Stimulated activated CD4-positive, alpha-beta T cell treated with anti-CD3 and anti-CD28 coated beads, Interleukin-4, amount 100 ng/mL, for 48 hours (primary cell): ENCODE measurements at places on chromosomes 16 and 17.

DNA sequence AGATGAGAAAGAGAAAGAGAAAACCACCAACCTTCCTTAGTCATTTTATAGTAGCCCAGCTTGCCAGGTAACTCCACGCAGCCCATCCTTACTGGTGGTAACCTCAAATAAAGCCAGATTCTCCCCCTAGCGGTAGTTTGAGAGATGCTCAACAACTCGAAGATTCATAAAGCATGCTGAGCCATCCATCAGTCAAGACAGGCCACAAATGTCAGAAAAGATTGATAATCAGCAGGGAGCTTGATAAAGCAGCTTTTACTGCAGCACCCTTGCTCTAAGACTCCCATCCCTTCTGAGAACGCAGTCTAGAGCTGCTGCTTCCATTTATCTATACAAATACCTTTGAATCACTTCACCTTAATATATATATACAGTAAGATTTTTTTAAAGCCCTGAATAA, 451.5 kb upstream of the HSBP1 start:
- DNase-seq: no peak

DNA sequence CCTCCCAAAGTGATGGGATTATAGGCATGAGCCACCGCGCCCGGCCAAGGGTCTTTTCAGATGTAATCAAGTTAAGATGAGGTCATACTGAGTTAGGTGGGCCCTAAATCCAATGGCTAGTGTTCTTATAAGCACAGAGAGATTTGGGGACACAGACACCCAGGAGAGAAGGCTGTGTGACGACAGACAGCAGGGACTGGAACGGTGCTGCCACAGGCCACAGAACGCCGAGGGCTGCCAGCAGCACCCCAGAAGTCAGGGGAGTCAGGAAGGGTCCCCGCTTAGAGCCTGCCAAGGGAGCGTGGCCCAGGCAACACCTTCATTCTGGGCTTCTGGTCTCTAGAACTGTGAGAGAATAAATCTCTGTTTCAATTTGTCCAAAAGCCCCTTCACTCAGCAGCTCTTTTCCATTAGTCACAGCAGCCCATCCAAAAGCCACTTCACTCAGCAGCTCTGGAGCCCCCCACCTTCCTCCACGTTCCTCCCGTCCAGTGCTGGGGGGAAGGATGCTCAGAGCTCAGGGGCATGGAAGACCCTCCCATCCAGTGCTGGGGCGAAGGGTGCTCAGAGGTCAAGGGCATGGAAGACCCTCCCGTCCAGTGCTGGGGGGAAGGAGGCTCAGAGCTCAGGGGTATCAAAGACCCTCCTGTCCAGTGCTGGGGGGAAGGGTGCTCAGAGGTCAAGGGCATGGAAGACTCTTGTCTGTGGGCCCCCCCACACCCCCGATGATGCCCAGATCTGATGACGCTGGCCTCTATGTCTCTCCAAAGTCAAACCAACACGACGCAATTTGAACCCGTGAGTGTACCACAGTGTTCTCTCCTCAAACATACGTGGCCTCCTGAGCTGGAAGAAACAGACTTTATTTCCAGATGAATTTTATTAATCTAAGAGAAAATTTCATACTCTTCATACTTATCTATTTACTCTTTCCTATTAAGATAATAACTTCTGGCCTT, 11.9 kb downstream of the RAB40B start:
- no peak for DNase-seq

GRCh38 chr17:49557312-49558024, 18.2 kb upstream of the NXPH3 start:
- DNase-seq: no peak

- no peak for DNase-seq
Observed at GRCh38 chr17:78541488-78542206, 35.5 kb downstream of the DNAH17 start.

DNA sequence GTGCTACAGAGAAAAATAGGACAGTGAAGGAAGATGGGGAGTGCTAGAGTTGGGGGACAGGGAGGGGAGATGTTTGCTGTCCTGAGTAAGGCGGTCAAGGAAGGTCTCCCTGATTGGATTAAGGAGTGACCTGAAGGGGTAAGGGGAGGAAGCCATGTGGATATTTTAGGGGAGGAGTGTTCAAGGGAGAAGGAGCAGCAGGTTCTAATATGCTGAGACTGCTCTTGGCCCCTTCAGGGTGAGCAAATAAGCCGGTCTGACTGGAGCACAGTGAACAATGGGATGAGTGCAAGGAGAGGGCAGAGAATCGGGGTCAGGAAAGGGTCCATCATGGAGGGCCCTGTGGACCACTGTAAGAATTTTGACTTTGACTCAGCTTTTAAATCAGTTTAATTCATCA, 188.8 kb downstream of the IRX3 start:
- DNase-seq: no peak

- DNase-seq: no peak
Observed at GRCh38 chr16:11511328-11511727, 75.4 kb downstream of the LITAF start.

DNA sequence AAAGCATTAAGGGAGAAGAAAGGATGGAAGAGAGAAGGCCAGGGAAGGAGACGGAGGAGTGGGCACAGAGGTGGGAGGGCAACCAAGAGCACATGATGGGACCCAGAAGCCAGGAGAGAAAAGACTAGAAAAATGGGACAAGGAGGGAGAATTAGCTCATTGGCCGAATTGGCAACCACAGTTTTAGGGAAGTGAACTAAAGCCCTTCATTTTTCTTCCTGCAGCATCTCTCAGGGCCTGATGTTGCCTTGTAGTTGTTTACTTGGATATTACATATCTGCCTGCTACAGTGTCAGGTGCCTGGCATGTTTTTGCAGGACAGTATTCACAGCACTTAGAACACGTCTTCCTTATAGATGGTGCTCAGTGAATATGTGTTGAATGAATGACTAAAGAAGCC, 19.0 kb downstream of the EMP2 start:
- DNase-seq: no peak

DNA sequence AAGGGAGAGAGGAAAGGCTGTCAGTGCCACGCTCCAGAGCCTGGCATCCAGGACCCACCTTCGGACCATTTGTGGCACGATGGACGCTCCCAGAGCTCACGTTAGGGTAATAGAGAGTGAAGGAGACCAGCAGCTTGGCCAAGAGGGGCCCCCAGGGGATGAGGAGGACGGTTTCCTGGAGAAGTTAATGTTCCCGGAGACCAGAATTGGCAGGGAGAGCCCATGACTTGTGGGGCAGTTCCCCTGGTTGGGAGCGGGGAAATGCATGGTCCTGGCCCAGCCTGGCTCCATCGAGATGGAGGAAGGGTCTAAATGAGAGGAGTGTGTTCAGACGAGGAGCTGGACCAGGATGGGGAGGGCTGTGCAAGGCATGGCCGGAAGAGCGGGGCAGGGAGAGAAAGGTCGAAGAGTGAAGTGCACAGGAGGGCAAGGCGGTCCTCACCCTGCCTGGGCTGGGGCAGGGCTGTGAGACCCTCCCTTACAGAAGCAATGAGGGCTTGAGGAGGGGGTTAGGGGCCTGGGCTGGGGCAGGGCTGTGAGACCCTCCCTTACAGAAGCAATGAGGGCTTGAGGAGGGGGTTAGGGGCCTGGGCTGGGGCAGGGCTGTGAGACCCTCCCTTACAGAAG, 2.9 kb upstream of the HIC1 start:
- DNase-seq: no peak

GRCh38 chr16:85445779-85446222, 167.3 kb upstream of the GSE1 start:
- no peak for DNase-seq

DNA sequence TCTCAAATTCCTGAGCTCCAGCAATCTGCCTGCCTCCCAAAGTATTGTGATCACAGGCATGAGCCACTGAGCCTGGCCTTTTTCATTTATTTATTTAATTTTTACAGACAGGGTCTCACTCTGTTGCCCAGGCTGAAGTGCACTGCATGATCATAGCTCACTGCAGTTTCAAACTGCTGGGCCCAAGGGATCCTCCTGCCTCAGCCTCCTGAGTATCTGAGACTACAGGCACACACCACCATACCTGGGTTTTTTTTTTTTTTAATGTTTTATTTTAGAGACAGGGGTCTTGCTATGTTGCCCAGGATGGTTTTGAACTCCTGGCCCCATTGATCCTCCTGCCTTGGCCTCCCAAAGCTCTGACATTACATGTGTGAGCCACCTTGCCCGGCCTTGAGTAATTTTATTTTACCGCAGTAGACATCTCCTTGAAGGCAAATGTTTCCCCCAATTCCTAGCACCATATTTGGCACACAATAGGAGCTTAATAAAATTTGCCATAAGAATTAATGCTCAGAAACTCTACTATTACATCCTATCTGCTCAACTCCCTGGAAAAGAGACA, 1.9 kb upstream of the EEF2K start:
- no peak for DNase-seq

- DNase-seq: no peak
Observed at GRCh38 chr17:2207815-2208515, 95.6 kb downstream of the SMG6 start.

GRCh38 chr16:70527315-70527996, 3.8 kb downstream of the SF3B3 start:
- no peak for DNase-seq

- DNase-seq: no peak
Observed at GRCh38 chr17:79565606-79566250, 45.1 kb downstream of the RBFOX3 start.

GRCh38 chr16:29024278-29024677, 39.4 kb downstream of the LAT start:
- no peak for DNase-seq

- DNase-seq: no peak
Observed at GRCh38 chr16:81586977-81587625, 142.5 kb downstream of the CMIP start.

DNA sequence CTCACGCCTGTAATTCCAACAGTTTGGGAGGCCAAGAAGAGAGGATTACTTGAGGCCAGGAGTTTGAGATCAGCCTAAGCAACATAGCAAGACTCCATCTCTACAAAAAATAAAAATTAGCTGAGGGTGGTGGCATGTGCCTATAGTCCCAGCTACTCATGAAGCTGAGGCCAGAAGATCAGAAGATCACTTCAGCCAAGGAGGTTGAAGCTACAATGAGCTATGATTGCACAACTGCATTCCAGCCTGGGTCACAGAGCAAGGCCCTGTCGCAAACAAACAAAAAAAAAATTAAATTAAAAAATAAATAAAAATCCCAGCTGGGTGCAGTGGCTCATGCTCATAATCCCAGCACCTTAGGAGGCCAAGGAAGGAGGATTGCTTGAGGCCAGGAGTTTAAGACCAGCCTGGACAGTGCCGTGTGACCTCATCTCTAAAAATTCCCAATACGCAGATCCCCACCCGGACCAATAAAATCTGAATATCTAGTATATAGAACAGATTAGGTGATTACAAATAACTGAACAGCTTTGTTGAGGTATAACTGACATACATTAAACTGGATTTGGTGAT, 18.2 kb upstream of the ATF7IP2 start:
- no peak for DNase-seq

DNA sequence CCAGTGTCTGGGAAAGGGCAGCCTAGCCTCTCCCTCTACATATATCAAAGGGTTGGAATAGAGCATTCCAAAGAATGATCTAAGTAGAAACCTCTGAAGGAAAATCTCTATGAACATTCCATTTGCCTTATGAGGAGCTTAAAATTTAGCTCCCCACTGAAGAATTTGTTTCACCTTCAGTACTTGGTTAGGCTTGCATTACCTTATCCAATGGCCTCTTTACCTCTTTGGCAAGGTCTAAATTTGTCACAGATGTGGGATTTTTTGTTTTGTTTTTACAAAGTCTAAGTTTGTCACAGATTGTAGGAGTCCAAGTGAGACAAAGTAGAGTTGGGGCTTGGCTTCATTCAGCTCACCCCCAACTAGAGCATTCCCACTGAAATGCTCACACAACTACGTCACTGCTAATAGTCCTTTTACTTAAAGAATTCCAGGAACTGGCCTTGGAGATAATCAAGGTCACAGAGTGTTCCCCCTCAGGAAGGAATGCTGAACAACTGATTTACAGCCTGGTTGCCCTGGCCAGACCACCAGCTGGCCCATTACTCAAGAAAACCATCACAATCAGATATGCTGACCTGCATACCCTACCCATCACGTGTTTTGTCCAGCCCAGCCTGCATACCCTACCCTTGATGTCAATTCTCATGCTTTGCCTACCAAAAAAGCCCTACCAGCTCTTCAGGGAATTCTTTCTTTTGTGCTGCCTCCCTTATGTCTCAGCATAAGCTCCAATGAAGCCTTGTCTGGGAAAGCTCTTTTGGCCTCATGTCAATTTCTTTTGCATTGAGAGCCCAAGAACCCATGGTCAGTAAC, 26.5 kb upstream of the PPM1D start:
- DNase-seq: no peak

- no peak for DNase-seq
Observed at GRCh38 chr17:75698659-75699058, 22.6 kb upstream of the ITGB4 start.

- no peak for DNase-seq
Observed at GRCh38 chr16:56314244-56314850, 111.0 kb downstream of the AMFR start.

- no peak for DNase-seq
Observed at GRCh38 chr16:14500791-14501190, 129.3 kb downstream of the PARN start.

GRCh38 chr16:28999577-28999976, 14.7 kb downstream of the LAT start:
- DNase-seq: no peak

GRCh38 chr17:36732351-36732750, 131.0 kb downstream of the MRM1 start:
- DNase-seq: no peak

GRCh38 chr16:57260294-57260929, 15.4 kb downstream of the ARL2BP start:
- DNase-seq: no peak

DNA sequence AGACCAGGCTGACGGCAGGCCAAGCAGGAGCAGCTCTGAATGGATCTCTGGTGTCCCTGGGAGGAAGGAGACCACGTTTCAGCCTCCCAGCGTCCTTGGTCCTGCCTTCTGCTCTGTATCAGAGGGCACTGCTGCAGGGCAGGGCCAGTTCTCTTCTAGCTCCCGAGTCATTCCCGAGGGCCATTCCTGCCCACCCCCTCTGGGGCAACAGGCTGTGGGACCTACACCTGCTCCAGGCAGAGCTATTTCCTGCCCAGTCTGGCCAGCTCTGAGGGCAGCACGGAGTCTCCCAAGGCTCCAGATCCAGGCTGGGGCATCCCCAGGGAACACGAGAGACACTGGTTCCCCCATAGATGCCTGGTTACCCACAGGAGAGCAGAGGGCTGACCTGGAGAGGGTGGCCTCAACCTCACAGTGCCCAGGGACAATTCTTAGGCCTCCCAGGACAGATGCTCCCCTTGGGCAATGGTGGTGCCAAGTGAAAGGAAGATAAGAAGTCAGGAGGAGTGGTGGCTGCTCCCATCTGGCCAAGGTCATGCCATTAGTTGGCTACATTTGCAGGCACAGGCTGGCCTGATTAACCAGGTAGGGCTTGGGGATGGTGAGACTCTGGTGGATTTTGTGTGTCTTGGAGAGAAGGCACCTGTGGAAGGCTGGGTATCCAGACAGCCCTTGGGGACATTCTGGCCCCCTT, 2.0 kb downstream of the WFIKKN2 start:
- no peak for DNase-seq

- DNase-seq: no peak
Observed at GRCh38 chr16:78642621-78643285, 543.3 kb downstream of the WWOX start.

- no peak for DNase-seq
Observed at GRCh38 chr17:41449008-41449407, 8.2 kb upstream of the KRT38 start.

GRCh38 chr16:66503030-66503429, 46.9 kb downstream of the TK2 start:
- DNase-seq: no peak
